Stimulated activated CD4-positive, alpha-beta T cell treated with anti-CD3 and anti-CD28 coated beads, TNF-alpha, amount 100 ng/mL, for 48 hours (primary cell): ENCODE measurements at places on chromosomes 6 and 20.

GRCh38 chr6:88563277-88563625 is 397.1 kb upstream of the CNR1 start:
- no peak for DNase-seq

- no peak for DNase-seq
Observed at GRCh38 chr20:47358672-47359529, 2.4 kb upstream of the ZMYND8 start.

- DNase-seq = no peak
Observed at GRCh38 chr20:4633780-4634179, 87.9 kb upstream of the PRND start.

GRCh38 chr6:12962987-12963386 is 246.4 kb downstream of the PHACTR1 start:
- no peak for DNase-seq

GRCh38 chr6:147950623-147950987 is 392.0 kb upstream of the SASH1 start:
- DNase-seq = no peak

DNA sequence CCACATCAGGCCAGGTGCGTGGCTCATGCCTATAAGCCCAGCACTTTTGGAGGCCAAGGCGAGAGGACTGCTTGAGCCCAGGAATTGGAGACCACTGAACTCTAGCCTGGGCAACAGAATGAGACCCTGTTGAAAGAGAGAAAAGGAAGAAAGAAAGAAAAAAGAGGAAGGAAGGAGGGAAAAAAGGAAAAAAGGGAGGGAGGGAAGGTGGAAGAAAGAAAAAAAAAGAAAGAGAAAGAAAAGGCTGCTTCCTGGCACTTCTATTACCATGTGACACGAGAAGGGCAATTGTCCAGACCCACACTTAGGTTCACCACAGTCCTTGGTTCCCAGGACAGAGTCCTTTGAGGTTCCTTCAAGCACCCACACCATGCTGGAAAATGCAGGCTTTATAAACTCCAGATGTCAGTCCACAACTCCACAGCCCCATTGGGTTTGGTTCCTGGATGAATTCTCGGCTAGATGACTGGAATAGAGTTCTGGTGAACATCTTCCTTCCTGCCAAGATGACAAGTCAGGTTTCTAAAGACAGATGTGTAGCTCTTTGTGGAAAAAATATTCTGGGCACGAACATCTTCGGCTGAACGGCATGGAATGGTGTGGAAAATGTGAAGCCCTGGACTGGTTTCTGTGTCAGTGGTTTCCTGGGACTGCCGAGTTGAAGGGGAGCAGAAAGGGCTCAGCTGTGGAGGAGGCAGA is 32.5 kb downstream of the NT5E start:
- DNase-seq = no peak

DNA sequence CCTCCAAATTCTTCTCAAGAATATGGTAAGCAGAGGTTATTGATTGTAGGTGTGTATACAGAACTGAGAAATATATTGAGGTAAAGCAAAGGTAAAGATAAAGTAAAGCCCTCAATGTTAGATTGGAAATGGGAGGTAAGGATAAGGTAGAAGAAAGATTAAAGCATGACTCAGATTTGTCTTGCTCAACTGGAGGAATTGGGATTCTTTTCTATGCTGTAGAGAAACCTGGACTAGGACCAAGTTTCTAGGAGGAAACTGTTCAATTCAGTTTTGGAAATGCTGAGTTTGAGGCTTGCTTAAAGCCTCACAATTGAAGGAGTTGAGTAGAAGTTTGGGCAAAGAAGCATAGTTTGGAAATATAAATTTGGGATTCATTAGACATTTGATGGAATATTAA is 634.0 kb upstream of the PTCHD4 start:
- no peak for DNase-seq

DNA sequence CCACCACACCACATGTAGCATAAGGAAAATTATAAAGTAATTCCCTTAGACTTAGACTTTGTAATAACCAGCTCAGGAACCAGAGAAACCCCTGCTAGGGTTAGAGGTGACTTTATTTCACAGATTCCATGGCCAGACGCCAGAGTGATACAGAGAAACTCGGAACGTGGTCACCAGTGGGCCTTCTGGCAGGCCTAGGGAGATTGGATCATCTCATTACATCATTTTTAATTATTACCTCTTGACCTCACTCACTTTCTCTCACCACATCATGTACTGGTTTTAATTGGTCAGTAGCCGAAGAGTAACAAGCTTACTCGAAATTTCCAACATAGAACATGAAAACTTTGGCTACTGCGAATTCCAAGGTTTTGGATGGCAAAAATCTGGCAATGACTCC is 72.9 kb downstream of the BMP6 start:
- no peak for DNase-seq

- DNase-seq = no peak
Observed at GRCh38 chr6:7803214-7803613, 77.3 kb downstream of the BMP6 start.

GRCh38 chr20:48632825-48633619 is 194.8 kb downstream of the PREX1 start:
- no peak for DNase-seq

DNA sequence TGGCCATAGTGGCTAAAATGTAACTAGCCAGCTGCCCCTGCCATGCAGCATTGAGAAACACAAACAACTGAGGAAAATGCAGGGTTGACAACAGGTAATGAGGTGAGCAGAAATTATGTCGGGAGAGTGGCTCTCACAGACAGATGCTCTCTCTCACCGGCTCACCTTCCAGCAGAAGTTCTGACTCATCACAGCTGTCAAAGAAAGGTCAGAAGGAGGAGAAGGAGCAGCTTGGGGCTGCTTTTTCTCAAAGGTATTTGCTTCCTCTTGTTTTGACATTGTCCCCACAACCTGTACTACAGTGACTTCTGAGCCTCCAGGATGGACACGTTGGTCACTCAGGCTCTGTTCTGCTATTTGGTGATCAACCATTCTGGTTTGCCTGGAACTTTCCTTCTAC is 190.5 kb upstream of the HEY2 start:
- no peak for DNase-seq

DNA sequence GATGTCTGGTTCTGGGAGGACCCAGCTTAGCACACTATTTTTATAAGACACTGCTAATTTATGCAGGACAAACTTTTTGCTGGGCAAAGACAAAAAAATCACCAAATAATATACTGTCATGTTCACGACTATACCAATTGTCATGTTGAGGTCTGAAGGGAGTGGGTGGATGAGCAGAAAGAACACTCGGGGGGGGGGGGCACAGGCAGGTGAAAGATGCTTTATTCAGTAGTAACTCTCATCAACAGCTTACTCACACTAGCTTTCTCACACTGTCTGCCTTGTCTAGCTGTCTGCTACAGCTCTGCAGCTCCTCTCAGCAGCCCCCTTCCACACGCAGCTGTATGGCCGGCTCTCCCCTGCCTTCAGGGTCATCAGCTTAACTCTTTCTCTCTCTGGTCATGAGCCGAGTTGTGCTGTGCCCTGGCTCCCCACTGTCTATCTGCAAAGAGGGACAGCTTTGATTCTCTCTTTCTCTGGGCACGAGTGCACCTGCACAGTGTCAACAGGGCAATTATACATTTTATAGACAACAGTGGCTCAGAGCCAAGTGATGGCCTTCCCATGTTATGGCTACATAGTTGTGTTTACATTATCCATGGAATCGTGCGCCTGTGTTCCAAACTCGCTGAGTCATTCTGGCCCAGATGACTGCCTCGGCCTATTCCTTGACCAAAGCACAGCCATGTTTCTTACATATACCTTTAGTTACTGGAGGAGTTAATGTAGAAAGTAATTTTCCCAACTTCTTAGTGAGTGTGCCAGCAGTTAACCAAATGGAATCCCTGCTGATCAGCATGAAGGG is 187.7 kb upstream of the PRSS16 start:
- no peak for DNase-seq

GRCh38 chr6:97129106-97129505 is 153.9 kb downstream of the MMS22L start:
- no peak for DNase-seq

- DNase-seq = no peak
Observed at GRCh38 chr6:32472781-32473375, 33.2 kb downstream of the HLA-DRA start.

DNA sequence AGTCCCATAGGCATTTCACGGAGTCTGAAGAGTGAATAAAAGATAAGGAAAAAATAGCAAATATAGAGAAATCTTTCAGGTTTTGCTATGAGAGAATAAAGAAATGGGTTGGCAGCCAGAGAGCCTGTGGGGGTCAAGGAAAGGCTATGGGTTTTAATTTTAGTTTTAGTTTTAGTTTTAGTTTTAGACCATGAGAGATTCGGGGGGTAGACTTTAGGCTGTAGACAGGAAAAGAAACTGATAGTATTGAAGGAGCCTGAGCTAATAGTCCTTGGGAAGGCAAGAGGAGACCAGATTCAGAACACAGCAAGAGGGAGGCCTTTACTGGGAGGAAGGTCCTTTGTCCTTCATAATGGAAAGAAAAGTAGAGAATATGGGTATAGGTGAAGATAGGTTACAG is 19.3 kb downstream of the DOP1A start:
- no peak for DNase-seq

DNA sequence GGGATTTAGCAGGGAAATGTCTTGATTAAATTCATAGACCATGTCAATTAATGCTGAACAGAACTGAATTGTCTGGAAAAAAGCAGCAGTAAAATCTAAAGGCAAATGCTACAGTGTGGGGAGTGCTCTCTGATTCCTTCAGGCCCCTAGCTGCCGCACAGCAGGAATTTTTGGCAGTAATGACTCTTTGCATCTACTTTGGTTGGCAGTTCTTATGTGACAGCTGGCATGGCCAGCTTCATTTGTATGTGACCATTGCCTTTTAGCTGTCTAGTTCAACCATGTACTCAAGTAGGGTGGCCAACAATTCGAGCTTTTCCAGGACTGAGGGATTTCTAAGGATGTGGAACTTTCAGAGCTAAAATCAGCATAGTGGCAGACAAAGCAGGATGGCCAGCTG is 499.1 kb upstream of the MAN1A1 start:
- DNase-seq = no peak

DNA sequence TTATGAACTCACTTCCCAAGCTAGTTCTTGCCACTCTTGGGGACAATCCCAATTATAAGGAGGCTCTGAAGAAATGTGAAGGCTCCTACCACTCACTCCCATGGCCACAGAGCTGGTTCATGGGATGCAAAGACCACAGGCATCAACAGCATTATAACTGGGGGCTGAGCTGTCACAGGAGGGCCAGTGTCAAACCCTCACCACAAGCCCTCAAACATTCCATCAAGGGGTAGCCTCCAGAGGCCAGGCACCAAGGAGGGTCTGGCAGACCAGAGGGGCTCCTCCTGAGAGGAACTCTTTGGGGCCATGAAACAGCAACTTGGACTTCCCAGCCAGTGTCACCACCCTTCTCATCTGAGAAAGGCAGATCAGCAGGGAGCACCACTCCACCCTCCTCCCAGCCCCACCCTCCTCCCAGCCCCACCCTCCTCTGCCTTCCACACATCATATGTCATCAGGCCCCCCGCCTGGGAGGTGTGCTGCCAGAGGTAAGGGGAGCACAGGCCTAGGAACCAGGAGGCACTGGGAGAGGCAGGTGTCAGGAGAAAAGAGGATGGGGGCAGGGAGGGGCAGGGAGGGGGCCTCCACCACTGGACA is 1.2 kb upstream of the TSPO2 start:
- no peak for DNase-seq

GRCh38 chr6:72963946-72964345 is 261.4 kb downstream of the KHDC1L start:
- no peak for DNase-seq

DNA sequence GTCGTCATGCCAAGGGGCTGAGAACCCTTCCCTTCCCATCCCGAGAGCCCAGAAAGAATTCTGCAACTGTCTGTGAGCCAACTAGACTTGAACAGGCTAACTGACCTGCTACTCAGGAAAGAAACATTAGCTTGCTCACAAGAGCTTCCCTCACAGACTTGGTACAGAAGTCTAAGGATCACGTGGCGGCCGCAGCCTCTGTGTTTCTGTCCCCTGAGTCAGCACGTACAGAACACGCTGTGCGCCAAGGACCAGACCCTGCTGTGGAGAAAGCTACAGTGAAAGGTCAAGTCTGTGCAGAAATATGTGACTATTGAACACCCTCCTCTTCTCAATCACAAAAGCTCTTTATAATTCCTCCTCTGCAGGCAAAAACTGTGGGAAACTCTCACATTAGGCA is 151.3 kb upstream of the QKI start:
- no peak for DNase-seq

DNA sequence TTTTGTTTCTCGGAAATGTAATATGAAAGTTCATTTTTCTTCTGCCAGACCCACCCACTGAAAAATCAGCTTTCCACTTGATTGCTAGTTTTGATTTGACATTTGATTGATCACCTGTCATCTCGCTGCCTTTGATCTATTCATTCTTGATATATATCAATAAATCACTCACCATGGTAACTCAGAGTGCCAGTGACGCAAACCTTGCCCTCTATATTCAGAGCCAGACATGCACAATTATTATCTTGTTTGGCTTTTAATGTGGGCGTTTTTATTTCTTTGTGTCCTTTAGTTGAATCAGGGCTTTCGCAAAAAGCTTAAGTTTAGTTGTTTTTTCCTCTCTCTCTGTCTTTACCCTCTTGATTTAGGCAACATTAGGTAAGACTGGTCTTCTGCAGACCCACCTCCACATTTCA is 2.0 kb downstream of the TSHZ2 start:
- DNase-seq = peak; percentile 22

GRCh38 chr20:54456961-54457360 is 18.4 kb upstream of the DOK5 start:
- DNase-seq = no peak

DNA sequence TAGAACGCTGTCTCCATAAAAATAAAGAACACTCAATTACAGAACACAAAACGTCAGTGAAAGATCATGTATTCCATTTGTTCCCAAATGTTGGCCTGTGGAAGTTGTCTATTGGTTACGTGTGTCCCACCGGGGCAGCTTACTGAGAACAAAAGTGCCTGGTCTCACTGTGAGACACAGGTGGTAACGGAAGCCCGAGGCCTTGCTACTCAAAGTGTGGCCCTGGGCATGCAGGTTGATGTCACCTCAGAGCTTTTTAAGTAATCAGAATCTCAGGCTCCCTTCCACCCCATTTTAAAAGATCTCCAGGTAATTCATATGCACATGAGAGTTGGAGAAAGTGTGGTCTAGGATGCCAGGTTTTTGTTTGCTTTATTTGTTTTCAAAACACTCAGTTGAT is 422.5 kb upstream of the OPRM1 start:
- no peak for DNase-seq

DNA sequence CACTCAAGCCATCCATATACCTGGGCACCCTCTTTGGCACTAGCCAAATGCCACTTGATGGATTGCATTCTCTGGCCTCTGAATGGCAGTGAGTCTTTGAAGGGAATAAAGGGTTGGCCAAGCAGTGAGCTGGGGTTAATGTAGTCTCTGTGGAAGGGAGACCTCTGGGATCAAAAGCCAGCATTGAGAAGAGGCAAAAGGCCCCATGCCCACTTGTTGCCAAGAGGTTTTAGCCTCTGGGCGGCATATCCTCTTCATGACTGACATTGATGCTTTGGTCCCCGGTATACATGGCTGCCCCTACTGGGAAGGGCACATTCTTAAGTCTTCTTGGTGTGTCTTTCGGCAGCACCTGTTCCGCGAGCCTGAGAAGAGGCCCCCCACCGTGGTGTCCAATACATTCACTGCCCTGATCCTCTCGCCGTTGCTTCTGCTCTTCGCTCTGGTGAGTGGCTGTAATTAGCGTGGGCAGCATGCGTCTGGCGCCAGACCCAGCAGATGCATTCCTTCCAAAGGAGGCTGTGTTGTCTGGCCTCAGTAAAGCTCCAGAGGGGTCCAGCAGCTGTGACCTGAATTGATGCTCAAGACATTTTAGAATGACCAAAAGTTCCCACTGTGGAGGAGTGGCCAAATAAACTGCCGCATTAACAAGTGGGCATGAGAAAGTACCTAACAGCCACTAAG is 29.5 kb downstream of the GHRH start:
- no peak for DNase-seq
